Stimulated activated CD4-positive, alpha-beta T cell treated with anti-CD3 and anti-CD28 coated beads, Interleukin-12 subunit alpha, Interleukin-12 subunit beta, amount 100 ng/mL, for 48 hours (primary cell): ENCODE measurements at places on chromosomes 2 and 18.

- DNase-seq, result no peak
Observed at GRCh38 chr2:181836583-181836982, 54.9 kb upstream of the ITPRID2 start.

DNA sequence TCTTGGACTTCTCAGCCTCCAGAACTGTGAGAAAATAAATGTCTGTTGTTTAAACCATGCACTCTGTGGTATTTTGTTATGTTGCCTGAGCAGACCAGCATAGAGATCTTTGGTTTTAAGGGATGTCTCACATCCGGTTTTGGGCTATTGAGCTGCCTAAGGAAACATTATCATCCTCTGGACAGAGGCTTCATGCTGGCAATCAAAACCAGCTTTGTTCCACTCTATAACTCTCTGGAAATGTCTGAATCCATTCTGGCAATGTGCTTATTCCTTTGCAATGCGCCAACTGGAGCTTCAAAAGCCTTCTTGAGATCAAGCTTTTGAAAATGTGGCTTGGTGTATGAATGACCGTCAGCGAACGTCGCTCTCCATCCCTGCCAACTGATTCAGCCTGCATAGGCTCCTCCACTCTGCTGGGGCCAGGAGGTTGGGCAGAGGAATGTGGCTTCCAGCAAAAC, 183.6 kb upstream of the MGAT5 start:
- DNase-seq, result no peak

DNA sequence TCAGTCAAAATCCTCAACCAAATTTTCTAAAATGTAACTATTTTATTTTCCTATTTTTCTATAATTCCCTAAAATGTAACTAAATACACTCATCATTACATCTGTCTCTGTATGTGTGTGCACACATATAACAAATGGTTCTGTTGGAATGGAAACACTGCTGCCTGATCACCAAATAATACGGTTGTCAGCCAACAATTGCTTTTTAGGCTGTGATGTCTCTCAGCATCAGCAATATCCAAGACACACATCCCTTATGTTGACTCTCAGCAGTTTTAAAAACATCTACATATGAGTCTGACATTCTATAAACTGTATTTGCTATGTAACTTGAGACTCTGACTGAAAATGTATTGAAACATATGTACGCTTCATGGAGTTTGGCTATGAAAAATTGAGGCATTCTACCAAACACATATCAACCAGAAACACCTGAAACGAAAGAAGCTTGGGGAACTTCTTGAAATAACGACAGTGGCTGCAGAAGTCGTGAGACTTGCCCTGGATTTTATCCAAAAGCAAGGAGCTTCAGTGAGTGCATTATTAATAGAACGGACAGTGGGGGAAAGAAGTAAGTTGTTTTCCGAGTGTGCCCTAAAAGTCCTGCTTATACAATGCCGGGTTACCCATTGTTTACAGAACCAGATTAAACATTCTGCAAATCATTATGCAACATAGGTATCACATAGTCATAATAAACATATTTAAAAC, 110.2 kb upstream of the ITGB6 start:
- DNase-seq, result no peak

GRCh38 chr2:190963088-190963487, 50.9 kb downstream of the STAT1 start:
- DNase-seq, result no peak

DNA sequence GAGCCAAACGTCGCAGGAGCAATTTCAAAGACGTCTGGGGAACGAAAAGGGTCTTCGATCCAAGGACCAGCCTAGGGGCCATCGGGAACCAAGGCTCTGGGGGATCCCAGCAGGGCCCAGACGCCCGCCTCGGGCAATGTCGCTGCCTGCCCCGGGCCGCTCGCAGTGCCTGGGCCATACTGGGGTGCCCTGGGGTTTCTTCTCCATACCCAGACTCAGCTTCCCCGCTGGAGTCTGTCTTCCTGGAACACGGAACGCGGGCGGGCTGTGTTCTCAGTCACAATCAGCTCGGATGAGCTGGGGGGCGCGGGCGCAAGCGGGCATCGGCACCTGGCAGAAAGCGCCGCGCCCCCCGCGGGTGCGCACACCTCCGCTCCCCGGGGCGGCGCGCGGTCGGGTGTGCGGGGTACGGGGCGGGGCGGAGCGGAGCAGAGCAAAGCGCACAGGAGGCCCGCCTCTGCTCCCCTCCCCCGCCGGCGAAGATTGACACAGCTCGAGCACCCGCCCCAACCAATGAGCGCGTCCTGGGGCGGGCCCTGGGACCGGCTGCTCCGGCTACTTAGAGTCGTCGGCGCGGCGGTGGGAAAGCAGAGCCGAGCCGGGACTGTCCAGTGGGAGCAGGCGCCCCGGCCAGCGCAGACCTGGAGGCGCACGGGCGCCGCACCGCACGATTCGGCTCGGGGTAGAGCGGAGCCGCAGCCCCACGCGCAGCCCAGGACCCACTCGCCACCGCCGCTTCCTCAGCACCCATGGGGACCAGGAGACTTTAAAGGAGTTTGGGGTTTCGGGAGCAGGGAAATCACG, at the start of gene LRATD1:
Gene LRATD1, plus strand, starts transcription at position 585 of the 804 bp plus-strand sequence. CDS start 1,263 bp downstream, outside the sequence.
- DNase-seq, result no peak
